Tracheal epithelial cell (primary cell): ENCODE measurements at places on chromosomes 11 and 22. TPM values are rescaled to one million over a fixed set of nuclear protein-coding genes. Genes with fewer than 3 reads are reported as not detected.

Gene EP300
- total RNA-seq: 24.6 and 31.8 TPM in 2 replicates

Gene SLC22A9
- not detected in 2 replicates for total RNA-seq

Gene APOL1
- 7.2 and 56.9 TPM in 2 replicates for total RNA-seq

Gene FREY1
- 0.48 and 2.6 TPM in 2 replicates for total RNA-seq

Gene PITPNB
- 20.0 and 20.7 TPM in 2 replicates for total RNA-seq

Gene VPS26B
- total RNA-seq: 20.9 and 25.3 TPM in 2 replicates

Gene MDK
- 19.2 and 28.7 TPM in 2 replicates for total RNA-seq

Gene MISFA
- total RNA-seq: 1.9 TPM in 1 of 2 replicates, not detected in the other

Gene CCDC73
- under 0.01 TPM in 1 of 2 replicates, not detected in the other for total RNA-seq

Gene SLN
- total RNA-seq: 1.4 TPM in 1 of 2 replicates, not detected in the other
